ENCODE measurements at places on chromosomes 16 and 17.

DNA sequence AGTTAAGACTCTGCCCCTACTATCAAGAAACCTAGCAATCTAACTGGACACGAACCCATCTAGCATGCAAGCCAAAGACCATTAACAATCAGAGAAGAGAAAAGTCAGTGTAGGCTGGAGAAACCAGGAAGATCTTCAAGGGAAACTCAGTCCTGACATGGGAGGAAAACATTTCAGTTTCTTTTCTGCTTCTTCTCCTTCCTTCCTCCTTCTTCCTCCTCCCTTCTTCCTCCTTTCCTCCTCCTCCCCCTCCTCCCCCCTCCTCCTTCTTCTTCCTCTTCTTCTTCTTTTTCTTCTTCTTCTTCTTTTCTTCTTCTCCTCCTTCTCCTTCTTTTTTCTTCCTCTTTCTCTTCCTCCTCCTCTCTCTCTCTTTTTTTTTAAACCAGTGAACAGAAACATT, 29.6 kb upstream of the SHISA9 start:
- no peak for DNase-seq

- DNase-seq = no peak
These were observed 13.4 kb downstream of the CSF3 start for GRCh38 chr17:40028595-40028994.

DNA sequence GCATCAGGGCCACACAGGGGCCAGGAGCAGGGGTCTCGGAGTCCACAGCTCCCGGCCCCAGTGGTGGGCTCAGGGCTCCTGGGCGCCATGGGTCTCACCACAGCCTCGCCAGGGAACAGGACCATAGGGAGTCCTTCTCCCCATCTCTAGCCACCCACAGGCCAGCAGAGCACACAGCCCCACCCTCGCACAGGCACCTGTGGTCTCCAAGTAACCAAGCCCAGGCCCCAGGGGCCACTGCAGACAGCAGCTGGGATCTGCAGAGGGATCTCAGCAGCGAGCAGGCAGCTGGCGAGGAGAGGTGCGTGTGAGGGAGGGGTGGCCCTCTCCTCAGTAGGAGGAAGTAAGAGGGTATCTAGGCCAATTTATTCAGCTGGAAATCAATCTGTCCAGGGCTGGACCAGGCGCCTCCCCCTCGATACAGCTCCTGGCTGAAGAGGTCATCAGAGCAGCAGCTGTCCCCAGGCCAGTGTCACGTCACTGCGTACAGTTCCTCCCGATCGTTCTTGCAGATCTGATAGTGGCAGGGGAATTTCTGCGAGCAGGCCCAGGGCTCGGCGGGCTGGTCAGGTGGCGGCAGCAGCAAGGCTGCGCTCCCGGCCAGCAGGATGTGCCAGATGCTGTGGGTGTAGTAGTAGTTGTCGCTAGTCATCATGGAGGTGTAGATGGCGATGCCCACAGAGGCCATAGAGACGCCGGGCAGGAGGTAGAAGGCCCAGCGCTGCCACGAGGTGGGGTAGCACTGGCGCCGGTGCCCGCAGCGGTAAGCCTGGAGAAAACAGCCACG, 1.4 kb upstream of the MRPL28 start:
- DNase-seq = no peak

DNA sequence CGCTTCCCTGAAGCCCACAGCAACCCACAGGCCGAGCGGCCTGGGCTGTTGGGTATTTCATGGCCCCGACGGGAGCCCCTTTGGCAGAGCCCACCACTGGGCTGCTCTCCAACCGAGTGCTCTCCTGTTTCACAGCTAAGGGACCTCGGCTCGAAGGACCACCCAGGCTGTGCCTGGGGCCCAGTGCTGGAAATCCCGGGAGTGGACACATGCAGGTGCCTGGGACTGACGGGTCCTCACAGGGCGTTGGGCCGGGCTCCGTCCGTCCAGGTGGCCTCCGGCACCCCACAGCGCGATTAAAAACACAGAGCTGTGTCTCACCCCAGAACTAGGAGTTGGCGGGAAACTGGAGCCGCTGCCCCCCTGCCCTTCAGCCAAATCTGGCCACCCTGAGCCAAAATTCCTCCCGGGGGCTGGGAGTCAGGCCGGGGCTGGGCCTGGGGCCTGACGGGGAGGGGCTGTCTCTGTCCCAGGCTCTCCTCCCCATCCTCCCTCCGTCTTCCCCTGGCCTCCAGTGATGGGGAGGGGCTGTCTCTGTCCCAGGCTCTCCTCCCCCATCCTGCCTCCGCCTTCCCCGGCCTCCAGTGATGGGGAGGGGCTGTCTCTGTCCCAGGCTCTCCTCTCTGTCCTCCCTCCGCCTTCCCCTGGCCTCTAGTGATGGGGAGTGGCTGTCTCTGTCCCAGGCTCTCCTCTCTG, 14.1 kb downstream of the UTS2R start:
- no peak for DNase-seq

- DNase-seq = no peak
These were observed 37.1 kb downstream of the TMEM11 start for GRCh38 chr17:21176773-21177395.

GRCh38 chr16:61862221-61863155, 173.8 kb downstream of the CDH8 start:
- DNase-seq = no peak

DNA sequence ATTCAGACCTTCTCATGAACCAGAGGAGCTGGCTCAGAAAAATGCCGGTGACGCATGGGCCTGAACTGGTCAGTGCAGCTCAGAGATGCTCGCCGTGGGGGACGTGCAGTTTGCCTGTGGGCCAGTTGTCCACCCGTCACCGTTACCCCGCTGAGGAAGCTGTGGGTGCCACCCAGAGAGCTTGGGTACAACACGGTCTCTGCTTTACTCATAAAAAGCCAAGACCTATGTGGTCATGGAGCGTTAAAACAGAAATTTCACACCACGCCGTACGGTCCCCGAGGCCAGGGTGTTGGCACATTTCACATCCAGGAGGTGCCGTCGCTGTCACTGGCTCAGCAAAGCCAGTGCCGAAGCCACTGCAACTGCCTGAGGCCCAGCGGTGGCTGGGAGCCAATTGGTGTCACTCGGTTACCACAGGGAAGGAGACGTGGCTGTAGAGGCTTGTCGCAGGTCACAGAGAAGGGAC, 120.9 kb downstream of the METRNL start:
- DNase-seq = no peak

DNA sequence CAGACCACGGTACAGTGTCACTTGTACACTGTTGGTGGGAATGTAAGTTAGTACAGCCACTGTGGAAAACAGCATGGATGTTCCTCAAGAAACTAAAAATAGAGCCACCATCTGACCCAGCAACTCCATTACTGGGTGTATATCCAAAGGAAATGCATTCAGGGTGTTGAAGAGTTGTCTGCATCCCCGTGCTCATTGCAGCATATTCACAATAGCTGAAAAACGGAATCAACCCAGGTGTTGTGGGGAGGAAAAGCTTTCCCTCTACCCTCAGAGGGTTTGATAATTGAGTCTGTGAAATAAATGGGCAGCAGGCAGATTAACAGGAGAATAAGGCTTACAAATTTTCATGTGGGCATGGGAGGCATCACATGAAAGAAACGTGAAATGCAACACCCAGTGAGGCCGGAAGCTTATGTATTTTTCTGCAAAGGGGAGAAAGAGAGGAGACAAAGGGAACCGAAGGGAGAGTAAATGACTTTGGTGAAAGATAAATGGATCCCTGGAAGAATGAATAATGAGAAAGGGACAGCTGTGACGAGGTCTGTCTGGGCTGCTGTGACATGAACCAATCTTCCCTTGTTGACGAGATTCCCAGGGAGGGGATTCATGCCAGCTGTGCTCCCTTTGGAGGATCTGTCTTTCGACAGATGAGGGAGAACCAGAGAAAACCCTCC, 106.2 kb downstream of the KCNJ12 start:
- no peak for DNase-seq

DNA sequence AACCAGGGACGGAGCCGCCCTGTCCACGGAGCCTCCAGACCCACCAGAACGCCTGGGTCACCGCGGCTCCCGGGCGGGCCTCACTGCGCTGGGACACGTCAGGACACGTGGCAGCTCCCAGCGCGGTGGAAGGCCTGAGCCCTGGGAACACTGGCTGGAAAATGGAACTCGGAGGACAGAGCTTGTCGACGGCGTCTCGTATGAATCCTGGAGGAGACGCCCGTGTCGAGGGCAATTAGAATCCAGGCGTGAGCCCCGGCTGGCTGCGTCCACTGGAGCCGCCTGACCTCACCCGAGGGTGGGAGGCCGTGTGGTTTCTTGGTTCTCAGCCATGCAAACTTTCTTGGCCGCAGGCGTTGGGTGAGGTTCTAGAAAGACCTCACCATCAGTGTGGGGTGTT, 173.9 kb downstream of the LAT start:
- no peak for DNase-seq

DNA sequence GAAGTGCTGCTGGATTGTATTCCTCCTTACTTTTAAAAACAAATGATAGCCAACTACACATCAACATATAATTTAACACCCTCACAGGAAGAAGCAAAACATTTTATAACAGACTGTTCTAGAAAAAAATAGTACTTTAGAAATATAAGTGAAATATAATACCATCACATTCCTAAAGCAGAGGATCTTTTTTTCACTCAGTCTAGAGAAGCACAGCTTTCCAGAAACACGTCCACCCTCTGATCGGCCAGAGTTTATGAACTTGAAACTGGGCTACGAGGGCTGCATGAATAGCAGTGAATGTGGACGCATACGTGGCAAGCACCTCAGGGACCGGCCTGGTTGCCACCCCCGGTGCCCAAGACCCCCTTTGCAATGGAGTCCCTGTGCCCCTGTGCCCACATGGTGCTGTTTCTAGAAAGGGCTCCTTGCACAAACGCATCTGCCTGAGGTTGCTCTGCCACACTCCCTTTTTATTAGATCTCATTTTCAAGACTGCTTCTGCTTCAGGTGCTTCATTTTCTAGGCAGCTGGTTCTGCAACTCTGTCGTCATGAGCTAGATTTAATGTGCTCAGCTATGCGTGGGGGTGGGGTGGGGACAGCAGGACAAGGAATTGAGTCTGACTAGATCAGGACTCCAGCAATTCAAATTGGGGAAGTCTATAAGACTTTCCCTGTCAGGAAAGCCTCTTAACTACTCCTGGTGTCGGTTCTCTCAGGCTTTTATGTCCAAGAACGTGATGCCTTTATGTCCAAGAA, 29.1 kb upstream of the ERN1 start:
- no peak for DNase-seq

DNA sequence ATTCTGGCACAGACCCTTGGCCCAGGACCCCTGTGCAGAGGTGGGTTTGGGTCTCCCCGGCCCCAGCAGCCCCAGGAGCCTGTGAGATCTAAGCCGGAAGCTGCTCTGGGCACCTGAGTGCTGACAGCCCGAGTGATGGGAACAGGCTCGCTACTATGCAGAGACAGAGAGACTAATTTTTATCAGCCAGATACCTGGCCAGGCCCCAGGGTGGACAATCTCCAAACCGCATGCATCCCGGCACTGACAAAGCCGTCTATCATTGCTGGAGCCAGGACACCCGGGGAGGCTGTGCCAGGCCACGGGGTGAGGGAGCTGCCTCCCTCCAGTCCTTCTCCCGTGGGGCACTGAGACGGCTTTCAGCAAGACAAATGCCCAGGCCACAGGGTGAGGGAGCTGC, 25.0 kb downstream of the CBFA2T3 start:
- DNase-seq = no peak

DNA sequence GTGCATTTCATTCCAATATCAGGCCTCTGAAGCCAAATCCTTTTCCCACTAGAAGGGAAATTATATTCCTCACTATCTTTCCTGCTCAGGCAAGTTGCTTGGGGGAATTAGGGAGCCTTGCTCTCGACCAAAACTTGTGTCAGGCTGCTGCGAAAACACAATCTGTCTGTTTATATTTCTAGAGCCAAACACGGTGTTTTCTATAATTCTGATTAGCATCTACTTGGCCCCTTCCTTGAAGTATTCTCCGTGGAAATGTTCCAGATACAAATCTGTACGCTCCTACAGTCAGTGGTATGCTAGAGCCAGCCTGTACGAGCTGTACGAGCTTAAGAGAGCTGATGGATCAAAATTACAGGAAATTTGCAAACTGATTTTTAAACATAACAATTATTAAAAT, 299.3 kb upstream of the SALL1 start:
- no peak for DNase-seq

DNA sequence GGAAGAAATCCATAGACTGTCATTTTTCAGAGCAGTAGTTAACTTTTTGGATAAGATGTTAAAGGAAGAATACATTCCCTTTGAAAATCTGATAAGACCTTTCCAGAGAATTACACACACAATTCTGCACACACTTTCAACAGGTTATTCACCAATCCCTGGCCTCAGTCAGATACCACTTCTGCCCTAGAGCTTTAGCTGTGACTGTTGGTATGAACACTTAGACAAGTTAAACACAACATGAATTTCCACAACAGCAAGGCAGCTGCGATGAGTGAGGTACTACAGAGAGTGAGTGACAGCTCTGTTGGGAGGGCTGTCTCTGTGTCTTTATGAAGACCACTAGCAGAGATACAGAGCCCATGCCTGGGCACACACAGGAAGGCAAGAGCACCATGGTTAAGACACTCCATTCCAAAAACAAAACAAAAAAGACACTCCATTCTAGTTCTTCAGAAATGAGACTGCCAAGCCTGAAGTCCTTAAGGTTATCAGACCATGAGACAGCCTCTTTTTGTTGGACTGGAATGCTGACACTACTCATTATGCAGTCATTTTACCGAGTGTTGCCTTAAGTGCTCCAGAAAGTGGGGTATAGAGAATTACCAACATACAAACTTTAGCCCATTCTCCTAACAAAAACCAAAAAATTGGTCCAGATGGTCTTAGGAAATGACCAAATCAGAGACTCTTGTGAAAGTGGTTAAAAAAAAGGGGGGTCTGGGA, 42.4 kb downstream of the TOM1L2 start:
- no peak for DNase-seq

DNA sequence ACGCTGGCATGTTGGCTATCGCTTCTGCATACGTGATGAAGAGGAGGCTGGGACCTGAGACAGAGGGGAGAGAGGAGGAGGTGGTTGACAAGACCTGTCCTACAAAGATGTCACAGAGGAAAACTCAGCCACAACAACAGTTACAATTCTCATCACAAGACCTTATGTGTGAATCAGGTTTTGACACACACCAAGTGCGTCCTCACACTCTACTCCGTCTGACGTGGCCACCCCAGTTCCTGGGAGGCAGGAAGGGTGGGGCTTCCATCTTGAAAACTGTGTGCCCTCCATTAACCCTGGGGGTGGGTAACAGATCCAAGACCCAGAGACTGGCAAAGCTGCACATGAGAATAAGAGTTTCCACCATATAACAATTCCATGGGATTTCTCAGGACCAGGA, 24.1 kb downstream of the SLC6A4 start:
- DNase-seq = no peak

- no peak for DNase-seq
These were observed 57.1 kb downstream of the RAB11FIP4 start for GRCh38 chr17:31448467-31449077.

DNA sequence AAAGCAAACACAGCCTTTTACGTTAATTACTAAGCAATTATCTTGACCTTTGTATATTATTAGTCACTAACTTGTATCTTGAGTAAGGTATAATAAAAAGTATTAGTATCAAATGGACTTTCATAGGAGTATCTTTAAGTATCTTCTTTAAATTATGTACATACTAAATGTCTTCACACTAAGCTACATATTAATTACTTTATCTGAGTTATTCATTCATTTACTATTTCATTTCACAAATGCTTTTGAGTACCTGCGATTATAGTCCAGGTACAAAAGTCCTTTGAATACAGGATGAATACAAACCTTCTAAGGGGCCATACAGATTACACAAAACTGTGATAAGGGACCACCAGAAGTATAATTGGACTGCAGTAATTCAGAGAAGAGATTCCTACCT, 33.1 kb upstream of the CDR2 start:
- DNase-seq = no peak

Measured in stimulated activated CD4-positive, alpha-beta T cell treated with anti-CD3 and anti-CD28 coated beads, Interleukin-2, amount 100 ng/mL, for 4 hours (primary cell).